Upper lobe of right lung (tissue), 1 donor: ENCODE measurements at places on chromosomes 12 and 14. TPM values are rescaled to one million over a fixed set of nuclear protein-coding genes. Genes with fewer than 3 reads are reported as not detected.

GRCh38 chr12:127579446-127579845, 687.5 kb upstream of the TMEM132C start:
- H3K27ac ChIP-seq = no peak overlapping the region
- H3K4me3 ChIP-seq = no peak overlapping the region
- H3K27me3 ChIP-seq = no peaks in the 10 kb centered on the region
- no peak for DNase-seq

GRCh38 chr14:100451264-100451663, 128.1 kb downstream of the SLC25A47 start:
- no peak overlapping the region for H3K27ac ChIP-seq
- no peaks in the 10 kb centered on the region for H3K36me3 ChIP-seq
- H3K27me3 ChIP-seq = no peaks in the 10 kb centered on the region
- no peak for DNase-seq
- H3K4me3 ChIP-seq = no peak overlapping the region

DNA sequence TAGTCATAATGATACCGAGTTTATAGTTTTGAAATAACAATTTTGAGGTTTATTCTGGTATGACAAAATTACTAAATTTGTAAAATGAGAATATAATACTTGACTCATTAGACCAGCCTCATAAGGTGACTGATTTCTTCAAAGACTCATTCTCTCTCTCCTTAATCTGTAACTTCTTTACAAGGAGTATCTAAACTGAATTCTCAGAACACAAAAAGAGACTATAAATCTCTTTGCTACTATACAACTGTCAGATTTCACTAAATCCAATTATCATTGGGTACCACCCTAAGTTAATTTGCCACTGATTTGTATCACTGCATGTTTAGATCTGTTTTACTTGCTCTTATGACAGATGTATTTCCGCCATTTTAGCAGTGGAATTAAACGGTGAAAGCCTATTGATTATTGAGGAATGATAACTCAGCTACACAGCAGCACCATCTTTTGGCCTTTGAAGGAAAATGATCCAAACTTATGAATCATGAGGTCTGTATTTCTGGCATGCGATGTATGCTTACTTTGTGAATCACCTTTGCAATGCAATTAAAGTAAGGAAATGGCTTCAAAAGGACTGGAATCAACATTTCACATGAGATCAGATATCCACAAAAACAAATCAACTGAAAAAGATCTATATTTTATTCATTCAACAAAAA, 161.2 kb downstream of the RERGL start:
- no peaks in the 10 kb centered on the region for H3K36me3 ChIP-seq
- H3K4me1 ChIP-seq = no peaks in the 10 kb centered on the region
- H3K27ac ChIP-seq = no peak overlapping the region
- H3K27me3 ChIP-seq = no peaks in the 10 kb centered on the region
- H3K4me3 ChIP-seq = no peak overlapping the region
- no peak for DNase-seq

- peaks cover 16% of the 10 kb centered on the region for H3K4me1 ChIP-seq
- no peaks in the 10 kb centered on the region for H3K27me3 ChIP-seq
- H3K36me3 ChIP-seq = peaks cover 12% of the 10 kb centered on the region
- no peak for DNase-seq
Observed at GRCh38 chr14:101875041-101875726, 89.2 kb upstream of the DYNC1H1 start.

- peaks cover 4% of the 10 kb centered on the region for H3K4me1 ChIP-seq
- no peak for DNase-seq
- H3K36me3 ChIP-seq = no peaks in the 10 kb centered on the region
- H3K27ac ChIP-seq = no peak overlapping the region
Observed at GRCh38 chr14:88995437-88996198, 171.2 kb downstream of the TTC8 start.

- DNase-seq = no peak
- no peaks in the 10 kb centered on the region for H3K36me3 ChIP-seq
- no peaks in the 10 kb centered on the region for H3K27me3 ChIP-seq
- H3K27ac ChIP-seq = no peak overlapping the region
- H3K4me1 ChIP-seq = no peaks in the 10 kb centered on the region
Observed at GRCh38 chr14:66139432-66139831, 346.7 kb upstream of the CCDC196 start.

DNA sequence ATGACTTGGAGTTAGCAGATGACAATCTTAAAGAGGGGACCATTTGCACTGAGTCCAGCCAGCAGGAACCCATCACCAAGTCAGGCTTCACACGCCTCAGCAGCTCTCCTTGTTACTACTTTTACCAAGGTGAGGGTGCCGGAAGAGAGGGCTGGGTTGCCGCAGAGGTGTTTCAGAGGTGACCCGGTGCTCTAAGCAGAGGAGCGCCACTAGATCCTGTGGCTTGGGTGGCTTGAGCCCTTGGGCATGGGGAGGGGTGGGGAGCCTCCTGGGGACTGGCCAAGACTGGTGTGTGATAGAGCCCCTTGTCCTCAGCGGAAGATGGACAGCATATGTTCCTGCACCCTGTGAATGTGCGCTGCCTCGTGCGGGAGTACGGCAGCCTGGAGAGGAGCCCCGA, 17.7 kb downstream of the POP5 start:
- peaks cover 97% of the 10 kb centered on the region for H3K36me3 ChIP-seq
- H3K4me1 ChIP-seq = no peaks in the 10 kb centered on the region
- DNase-seq = no peak
- no peak overlapping the region for H3K4me3 ChIP-seq
- H3K27ac ChIP-seq = no peak overlapping the region
- no peaks in the 10 kb centered on the region for H3K27me3 ChIP-seq

- no peak for DNase-seq
- H3K4me3 ChIP-seq = no peak overlapping the region
- H3K4me1 ChIP-seq = no peaks in the 10 kb centered on the region
- no peaks in the 10 kb centered on the region for H3K27me3 ChIP-seq
- H3K27ac ChIP-seq = no peak overlapping the region
Observed at GRCh38 chr14:89661392-89661791, 244.4 kb upstream of the FOXN3 start.

- no peak for DNase-seq
- H3K27ac ChIP-seq = no peak overlapping the region
- H3K4me3 ChIP-seq = no peak overlapping the region
- H3K4me1 ChIP-seq = no peaks in the 10 kb centered on the region
Observed at GRCh38 chr12:70744178-70744577, 106.9 kb upstream of the PTPRB start.

Gene KRT82
- not detected for total RNA-seq

Gene GPR68
- total RNA-seq = 6.3 TPM

Gene KCNA1
- not detected for total RNA-seq

Gene KRT81
- not detected for total RNA-seq
